IPS-NIHi11 (cell line): ENCODE measurements at places on chromosomes 1 and 21.

DNA sequence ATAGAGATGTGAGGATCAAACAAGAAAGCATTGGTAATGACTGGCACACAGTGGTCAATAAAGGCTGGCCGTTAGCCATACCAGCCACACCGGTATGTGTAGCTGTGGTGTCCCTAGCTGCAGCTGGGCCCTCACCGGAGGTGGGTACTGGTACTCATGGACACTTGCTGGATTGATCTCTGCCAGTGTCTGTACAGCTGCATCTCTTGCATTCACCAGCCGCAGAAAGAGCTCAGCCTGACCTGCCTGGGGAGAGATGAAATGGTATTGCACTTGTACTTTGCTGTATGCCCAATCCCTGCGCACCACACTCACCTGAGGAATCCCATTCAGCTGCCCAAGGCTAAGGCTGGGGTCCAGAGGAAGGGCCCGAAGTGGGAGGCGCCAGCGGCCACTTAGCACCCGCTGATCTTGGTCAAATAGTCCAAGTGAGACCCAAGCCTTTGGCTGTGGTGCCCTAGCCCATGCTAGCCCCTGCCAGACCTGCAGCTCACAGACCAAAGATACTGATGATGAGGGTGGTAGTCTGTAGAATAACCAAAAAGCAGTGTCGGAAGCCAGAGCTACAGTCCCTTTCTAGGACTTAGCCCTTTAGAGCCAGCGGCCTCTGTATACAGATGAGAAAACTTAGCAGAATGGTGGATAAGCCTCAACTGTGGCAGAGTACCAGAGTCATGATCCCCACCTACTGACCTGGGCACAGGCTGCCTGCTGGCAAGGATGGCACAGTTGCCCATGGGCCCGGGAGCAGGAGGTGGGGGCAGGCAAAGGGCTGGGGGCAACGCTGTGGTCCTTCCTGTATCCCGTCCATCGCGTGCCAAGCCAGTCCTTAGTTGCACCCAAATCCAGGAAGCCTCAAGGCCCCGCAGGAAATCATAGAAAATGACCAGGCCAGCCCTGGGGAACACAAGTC lies 3.0 kb downstream of the CCDC17 start:
- peak; percentile 25 for DNase-seq

DNA sequence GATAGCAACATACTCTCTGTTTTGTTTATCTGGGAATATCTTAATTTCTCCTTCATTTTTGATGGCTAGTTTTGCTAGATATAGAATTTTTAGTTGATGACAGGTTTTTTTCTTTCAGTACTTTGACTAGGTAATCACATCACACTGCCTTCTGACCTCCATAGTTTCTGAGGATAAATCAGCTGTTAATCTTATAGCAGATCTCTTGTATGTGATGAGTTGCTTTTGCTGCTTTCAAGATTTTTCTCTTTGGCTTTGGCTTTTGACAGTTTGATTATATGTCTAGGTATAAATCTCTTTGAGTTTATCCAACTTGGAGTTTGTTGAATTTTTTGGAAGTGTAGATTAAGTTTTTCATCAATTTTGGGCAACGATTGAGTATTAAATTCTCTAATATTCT lies 142.6 kb downstream of the ZNF644 start:
- no peak for DNase-seq

GRCh38 chr1:119895102-119895501 lies 1.2 kb downstream of the ADAM30 start:
- no peak for DNase-seq

GRCh38 chr1:232675260-232675659 lies 45.3 kb upstream of the SIPA1L2 start:
- DNase-seq: no peak

GRCh38 chr1:209899948-209900347 lies 38.1 kb upstream of the SYT14 start:
- DNase-seq: peak; percentile 63

GRCh38 chr21:33994373-33994772 lies 78.8 kb upstream of the ATP5PO start:
- DNase-seq: no peak

DNA sequence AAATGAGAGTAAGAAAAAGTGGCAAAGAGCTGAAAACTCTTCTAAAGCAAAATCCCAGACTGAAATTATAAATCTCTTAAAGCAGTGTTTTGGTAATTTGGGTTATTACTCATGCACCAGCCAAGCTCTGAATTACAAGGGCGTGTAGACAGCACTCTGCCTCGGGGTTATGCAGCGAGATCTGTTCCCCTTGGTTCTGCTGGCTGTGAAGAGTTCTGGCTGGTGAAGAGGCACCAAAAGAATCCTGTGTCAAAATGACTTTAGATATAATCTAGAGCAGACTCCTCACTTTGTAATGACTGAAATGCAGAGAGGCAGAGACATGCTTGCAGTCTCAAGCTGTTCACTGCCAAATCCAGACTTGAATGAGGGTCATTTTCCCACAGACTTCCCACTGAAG lies 461.8 kb upstream of the CXADR start:
- DNase-seq: no peak

DNA sequence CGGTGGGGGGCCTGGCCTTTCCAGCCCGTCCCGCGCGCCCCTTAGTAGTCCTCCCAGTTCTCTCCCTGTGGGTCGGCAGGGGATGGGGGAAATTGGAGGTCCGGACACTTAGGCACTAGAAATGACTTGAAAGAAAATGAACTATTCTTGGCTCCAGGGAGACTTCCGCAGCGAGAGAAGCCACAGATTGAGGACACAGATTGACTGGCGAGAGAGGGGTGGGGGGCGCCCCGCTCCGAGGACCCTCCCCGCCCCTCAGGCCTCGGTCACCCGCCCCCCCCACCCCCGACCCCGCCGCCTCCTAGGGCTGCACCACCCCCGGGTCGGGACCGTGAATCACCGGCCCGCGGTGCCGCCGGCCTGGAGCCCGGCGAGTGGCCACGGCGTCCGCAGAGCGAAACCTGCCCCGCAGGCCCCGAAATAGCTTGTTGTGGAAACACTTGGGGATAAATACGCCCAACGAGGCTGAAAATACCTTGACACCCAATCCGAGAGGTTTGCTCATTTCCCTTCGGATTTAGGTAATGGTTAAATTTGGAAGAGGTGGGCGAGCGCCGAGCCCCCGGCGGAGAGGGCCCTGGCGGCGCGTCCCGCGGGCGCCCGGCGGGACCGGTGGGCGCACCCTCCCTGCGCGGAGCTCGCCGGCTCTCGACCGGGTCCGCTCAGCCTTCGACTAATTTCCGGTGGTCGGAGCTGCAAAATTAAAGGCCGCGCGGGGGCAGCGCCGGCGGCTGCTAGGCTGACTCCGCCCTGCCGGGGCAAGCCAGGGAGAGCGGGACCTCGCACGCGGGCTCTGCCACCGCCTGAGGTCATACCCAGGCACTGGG lies at the start of gene GFI1:
Gene GFI1, minus strand, starts transcription at position 675 of the 827 bp plus-strand sequence. CDS start 3,438 bp downstream, outside the sequence.
- peak; percentile 59 for DNase-seq

- no peak for DNase-seq
Measured at GRCh38 chr1:55275941-55276341, 60.8 kb upstream of the USP24 start.

DNA sequence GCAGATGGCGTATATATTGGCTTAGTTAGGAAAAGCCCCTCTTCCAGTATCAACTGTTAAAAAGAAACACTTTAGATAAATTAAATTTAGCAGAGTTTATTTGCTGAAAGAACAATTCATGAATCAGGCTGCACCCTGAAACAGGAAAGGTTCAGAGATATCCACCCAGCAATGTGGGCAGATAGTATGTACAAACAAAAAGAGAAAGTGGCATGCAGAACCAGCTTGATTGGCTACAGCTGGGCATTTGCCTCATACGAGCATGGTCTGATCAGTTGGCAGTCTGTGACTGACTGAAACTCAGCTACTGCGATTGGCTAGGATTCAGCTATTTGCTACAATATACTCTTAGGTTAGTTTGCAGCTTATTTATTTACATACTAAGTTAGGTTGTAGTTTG lies 98.2 kb downstream of the ZC3H11B start:
- no peak for DNase-seq

- no peak for DNase-seq
Measured at GRCh38 chr1:7420470-7421100, 350.5 kb upstream of the VAMP3 start.

DNA sequence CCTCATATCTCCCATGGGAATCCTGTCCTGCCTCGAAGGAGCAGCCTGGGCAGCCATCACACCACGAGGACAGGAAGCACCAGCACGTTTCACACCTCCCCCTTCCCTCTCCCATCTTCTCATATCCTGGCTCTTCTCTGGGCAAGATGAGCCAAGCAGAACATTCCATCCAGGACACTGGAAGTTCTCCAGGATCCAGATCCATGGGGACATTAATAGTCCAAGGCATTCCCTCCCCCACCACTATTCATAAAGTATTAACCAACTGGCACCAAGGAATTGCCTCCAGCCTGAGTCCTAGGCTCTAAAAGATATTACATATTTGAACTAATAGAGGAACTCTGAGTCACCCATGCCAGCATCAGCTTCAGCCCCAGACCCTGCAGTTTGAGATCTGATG lies 8.7 kb downstream of the SLAMF8 start:
- DNase-seq: no peak

- no peak for DNase-seq
Measured at GRCh38 chr21:35197992-35198431, 148.9 kb upstream of the RUNX1 start.

DNA sequence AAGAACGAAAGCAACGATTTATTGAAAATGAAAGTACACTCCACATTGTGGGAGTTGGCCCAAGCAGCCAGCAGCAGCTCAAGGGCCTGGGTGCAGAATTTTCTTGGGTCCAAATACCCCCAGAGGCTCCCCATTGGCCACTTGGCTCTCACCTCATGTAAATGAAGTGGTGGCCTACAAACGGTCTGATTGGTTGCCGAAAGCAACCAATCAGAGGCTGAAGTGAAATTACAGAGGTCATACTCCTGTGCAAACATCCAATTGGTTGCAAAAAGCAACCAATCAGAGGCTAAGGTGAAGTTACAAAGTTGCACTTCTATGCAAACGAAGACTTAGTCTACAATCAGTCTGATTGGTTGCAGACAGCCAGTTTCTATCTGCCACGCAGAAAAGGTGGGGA lies 31.9 kb downstream of the FAM163A start:
- no peak for DNase-seq

DNA sequence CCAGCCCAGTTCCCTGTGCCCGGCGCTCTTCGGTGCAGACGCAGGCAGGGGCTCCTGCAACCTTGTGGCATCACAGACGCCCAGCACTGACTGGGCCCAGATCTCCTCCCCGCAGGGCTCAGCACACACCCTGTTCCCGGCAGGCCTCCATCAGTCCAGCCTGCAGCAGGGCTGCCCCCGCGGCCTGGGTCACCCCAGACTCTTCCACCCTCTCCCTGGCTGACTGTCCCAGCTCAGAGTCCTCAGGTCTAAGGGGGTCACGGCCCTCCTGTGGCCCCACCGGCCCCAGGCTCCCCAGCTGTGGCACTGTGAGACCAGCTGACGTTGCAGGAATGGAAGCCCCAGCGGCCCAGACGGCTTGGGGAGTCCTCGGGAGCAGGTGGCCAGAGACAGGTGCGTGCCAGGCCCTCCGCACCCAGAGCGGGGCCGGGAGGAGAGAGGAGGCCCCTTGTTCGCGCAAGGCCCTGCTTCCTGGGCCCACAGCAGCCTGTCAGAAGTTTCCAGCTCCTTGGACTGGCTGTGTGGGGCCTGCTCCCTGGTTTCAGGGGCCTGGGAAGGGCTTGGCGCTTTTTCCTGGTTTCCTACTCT lies 4.2 kb downstream of the B3GALT6 start:
- no peak for DNase-seq

DNA sequence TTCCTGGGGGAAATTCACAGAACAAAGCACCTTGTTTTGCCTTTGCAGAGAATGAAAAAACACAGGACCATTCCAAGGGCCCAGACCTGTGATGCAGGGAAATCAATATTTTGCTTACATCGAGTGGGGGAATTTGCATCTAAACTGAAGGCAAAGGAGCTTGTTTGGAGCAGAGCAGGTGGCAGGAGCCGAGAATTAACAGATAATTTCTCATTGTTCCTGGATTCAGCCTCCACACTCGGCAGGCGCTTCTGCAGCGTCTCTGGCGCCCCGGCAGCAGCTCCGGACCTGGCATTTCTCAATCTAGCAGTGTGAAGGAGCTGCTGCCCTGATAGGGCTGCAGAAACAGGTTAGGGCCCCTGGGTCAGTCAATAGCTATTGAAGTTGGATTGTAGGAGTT lies 2.0 kb upstream of the SYT6 start:
- no peak for DNase-seq

DNA sequence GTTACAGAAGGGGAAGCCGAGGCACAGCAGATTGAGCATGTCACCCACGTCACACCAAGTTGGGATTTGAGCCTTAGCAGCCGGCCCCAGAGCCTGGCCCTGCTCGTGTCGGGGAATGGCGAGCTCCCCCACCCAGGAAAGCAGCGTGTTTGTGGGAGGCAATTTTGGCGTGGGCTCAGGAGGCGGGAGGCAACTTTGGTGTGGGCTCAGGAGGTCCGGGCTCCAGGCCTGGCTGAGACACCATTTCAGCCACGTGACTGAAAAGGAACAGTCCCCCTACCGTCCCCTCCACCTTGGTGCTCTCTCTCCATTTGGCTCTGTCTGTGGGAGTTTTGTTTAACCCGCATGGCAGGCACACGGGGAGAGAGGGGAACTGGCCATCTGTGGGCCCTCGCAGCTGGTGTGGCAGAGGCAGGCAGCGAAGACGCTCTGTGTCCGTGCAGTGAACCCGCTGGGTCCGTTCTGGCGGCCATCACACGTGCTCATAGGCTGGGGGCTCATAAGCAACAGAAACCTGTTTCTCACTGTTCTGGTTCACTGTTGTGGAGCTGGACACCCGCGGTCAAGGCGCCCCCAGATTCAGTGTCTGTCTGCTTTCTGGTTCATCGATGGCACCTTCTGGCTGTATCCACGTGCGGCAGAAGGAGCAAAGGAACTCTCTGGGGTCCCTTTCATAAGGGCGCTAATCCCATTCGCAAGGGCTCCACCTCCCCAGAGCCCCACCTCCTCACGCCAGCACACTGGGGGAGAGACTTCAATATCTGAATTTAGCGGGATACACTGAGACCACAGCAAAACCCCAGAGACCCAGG lies 110.2 kb downstream of the CRYAA start:
- DNase-seq: no peak

DNA sequence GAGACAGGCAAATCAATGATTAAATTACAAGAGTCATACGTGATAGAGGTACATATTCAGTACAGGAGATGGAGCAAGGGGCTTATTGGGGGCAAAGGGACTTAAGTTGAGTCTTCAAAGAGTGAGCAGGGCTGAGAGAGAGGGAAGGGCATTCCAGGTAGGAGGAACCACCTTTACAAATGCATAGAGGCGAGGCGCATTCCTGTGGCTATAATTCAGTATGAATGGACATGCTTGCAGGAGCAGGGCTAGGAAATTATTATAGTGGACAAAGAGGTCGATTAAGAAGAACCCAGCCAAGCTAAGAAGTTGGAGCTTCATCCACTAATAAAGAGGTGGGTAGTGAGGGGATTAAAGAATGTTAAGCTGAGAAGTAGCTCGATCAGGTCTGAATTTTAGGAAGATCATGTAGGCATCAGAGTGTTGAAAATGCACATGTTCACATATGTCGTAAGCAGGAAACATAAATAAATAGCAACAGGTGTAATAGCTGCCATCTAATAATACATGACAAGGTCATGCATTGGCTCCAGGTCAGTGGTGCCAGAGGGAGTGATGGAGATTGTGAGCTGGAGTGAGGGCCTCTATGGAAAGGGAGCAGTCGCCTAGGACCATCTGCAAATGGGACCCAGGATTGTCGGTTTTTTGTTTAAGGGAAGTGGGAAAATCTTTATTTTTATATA lies 12.0 kb upstream of the HNRNPU start:
- DNase-seq: no peak

- no peak for DNase-seq
Measured at GRCh38 chr21:40595806-40596205, 251.2 kb downstream of the DSCAM start.
